ENCODE measurements at places on chromosomes 16 and 17.

- DNase-seq: no peak
These were observed 5.7 kb upstream of the MRPL12 start for GRCh38 chr17:81697261-81698044.

GRCh38 chr17:65278050-65278819, 141.1 kb downstream of the RGS9 start:
- no peak for DNase-seq

DNA sequence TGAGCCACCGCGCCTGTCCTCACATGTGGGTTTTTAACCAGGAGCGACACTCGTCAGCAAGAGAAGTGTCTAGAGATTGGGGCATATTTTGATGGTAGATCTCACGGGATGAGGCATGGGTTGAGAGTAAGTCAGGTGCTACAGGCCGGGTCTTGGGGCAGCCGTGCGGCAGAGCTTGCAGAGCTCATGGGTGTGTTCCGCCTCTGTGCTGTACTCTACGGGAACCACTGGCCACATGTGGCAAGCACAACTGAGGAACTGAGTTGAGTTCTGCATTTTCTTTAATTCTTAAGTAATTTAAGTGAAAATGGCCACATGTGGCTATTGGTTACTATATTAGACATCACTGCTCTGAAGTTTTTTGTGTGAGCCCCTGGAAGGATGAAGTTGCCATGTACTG, 9.6 kb downstream of the CLUAP1 start:
- no peak for DNase-seq

DNA sequence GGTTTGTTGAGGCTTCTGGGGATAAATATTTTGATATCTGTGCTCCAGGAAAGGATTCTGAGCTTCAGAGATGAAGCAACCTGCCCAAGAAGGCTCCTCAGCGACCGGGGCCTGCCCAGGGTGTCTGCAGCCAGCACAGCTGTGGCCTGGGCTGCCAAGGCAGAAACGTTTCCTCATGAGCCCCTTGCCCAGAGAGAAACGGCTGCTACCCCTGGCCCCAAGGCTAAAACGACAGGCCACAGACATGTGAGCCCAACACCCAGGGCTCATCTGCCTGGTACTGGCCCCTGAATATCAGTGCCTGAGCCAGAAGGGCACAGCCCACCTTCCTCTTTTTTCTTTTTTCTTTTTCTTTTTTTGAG, 45.4 kb upstream of the RASD1 start:
- no peak for DNase-seq

GRCh38 chr17:21816592-21817567, 124.6 kb downstream of the KCNJ18 start:
- DNase-seq: no peak

- DNase-seq: no peak
These were observed 63.2 kb upstream of the MARCHF10 start for GRCh38 chr17:62871291-62871690.

DNA sequence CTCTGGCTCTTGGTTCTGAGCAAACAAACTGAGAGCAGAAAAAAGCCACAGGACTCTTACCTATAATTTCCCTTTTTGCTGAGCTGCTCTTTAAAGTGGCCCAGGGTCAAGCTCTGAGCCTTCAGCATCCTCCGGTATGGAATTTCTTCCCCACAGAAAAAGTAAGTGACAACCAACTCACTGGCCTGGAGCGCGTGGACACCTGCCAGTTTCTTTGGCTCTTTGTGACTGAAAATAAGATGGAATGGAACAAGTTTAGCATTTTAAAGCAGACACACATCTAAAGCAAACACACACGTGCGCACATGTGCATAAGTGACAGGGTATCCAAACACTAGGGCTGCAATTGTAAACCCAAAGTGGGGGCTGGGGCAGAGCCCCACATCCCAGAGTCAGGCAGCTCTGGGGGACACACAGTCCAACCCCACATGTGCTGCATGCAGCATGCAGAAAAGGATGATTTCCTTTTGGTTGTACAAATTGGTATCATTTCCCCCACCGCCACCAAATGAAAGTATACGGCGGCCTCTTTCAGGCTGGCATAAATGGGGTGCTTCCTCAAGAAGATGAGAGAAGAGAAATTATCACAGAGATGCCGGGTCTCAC, 27.5 kb downstream of the AXIN2 start:
- DNase-seq: no peak

- no peak for DNase-seq
These were observed 260.6 kb downstream of the ABCC12 start for GRCh38 chr16:47895146-47895545.

DNA sequence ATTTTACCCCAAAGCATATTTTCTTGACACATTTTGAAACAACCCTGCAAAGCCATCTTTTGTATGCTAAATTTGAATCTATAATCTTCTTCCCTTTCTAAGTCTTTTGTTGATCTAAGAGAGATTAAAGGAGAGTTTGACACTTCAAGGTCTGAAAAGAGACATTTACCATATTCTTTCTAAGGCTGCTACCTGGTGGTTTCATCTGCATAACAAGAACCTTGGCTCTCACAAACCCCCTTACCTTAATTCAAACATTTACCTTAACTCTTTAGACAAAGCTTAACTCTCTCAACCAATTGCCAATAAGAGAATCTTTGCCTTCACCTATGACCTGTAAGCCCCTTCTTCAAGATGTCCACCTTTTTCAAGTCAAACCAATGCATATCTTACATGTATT, 1143.6 kb downstream of the CDH11 start:
- DNase-seq: no peak

DNA sequence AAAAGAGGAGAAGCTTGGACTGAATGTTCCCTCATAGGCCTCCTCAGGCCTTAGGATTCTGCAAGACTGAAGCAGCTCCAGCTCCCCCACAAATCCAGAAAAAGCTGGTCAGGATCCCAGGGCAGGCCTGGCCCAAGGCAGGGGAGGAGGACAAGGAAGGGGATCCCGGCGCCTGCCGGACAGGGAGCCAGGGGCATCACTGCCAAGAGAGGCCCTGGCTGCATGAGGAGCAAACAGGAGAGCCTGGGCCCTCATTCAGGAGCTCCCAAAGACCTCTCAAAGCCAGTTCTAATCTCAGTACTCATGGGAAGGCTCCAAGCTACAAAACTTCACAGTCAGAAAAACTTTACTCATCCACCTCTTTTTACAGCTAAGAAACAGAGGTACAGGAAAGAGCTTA, 67.3 kb downstream of the ZNF423 start:
- DNase-seq: no peak

DNA sequence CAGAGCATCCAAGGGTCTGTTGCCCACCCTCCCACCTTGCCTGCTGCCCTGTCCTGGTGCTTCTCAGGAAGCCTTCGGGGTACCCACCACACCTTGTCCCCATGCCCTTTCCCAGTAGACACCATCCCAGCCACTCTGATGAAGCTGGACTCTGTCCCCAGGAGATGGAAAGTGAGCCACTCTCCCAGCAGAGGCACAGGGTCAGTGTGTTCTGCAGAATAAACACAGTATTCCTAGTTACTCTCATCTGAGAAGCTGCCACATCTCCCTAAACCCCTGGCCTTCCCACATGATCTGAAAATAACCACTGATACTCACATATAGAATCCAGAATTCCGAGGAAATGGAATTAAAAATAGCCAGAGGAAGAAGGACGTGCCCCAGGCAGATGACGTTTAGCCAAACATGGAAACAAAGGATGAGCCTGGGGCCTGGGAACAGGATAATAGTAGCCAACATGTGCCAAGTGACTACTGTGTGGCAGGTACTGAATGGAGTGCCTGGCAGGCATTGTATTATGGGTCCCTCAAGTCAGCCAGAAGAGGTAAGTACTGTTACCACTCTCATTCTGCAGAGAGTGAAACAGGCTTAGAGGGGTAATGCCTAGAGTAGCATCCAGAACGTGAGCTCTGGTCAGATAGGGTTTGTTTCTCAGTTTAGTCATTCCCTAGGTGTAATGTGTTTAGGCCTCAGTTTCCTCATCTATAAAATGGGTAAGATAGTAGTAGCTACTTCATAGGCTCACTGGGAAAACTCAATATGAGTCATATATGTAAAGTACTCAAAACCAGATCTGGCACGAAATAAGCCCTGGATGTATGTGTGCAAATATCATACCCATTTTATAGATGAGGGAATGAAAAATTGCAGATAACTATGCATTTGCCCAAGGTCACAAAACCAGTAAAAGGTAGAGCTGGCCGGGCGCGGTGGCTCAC, 20.8 kb upstream of the PEMT start:
- no peak for DNase-seq

- DNase-seq: peak; percentile 87
These were observed 5.5 kb upstream of the MXRA7 start for GRCh38 chr17:76716146-76716838.

- no peak for DNase-seq
These were observed 12.9 kb downstream of the CMIP start for GRCh38 chr16:81457326-81458133.

- no peak for DNase-seq
These were observed 340.3 kb downstream of the FOXL1 start for GRCh38 chr16:86918637-86919036.

- no peak for DNase-seq
These were observed 5.0 kb downstream of the GCGR start for GRCh38 chr17:81808778-81809555.

- DNase-seq: no peak
These were observed 4.8 kb upstream of the MT2A start for GRCh38 chr16:56603589-56603988.
